ENCODE measurements at places on chromosomes 4 and X.

DNA sequence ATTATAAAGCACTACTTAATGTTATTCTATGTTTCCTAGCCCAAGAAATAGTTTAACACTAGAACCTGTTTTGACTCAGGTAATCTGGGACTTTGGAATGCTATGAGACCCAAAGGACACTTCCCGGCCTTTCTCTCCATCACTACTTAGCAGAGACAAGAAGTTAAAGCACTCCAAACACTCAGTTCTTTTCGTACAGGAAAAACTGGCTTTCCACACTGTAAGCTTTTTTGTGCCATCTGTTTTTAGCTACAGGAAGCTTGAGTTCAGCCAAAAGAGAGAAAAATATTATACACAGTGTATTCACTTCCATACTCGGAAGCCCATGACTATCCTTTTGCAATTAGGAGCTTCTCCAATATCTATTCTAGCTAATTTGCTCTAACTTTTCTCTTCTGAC, 7.9 kb upstream of the FGF13 start:
- no peak for DNase-seq

DNA sequence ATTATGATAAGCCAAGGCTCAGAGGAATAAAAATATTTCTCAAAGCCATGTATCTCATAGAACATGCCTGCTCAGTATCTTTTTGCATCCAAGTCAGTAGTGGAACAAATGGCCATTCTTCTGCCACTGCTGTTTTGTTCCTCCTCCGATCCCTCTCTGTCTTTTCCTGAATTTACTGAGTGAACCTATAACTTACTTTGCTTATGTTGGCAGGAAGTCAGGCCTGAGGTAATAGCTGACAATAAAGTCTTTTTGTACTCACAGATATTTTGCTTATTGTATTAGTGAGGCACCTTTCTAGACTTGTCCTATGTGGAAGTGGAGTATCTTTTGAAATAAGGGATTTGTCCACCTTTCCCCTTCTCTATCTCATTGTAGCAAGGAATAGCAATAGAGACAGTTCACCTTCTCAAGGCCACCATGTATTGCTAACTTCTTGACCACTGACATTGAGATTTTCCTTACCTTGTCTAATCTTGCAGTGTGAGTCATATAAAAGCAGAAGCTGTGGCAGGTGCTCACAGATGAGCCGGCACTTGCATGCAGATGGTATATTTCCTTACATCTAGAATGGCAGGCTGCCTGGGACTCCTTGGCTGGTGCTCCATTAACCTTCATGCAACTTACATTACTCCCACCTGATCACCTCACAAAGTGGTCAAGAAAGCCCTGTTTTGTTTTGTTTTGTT, 68.2 kb downstream of the AGTR2 start:
- DNase-seq = no peak

DNA sequence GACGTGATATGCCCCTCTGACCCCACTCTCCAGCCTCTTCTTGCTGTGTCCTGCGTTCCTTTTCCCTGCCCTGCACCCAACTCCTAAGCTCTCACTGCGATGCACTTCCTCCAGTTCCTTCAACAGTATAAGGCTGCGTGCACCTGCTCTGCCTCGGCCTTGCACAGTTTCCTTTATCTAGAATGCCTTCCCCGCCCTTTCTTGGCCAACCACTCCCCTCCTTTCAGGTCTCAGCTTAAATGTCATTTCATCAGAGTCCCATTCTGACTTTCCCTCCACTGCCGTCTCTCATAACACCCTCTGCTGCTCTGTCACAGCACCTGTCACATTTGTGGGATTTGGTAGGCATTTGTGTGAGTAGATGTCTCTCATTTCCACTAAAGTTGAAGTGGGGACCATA, 58.4 kb upstream of the NEIL3 start:
- no peak for DNase-seq

- DNase-seq = no peak
These were observed 7.5 kb downstream of the DAPP1 start for GRCh38 chr4:99824070-99824599.

DNA sequence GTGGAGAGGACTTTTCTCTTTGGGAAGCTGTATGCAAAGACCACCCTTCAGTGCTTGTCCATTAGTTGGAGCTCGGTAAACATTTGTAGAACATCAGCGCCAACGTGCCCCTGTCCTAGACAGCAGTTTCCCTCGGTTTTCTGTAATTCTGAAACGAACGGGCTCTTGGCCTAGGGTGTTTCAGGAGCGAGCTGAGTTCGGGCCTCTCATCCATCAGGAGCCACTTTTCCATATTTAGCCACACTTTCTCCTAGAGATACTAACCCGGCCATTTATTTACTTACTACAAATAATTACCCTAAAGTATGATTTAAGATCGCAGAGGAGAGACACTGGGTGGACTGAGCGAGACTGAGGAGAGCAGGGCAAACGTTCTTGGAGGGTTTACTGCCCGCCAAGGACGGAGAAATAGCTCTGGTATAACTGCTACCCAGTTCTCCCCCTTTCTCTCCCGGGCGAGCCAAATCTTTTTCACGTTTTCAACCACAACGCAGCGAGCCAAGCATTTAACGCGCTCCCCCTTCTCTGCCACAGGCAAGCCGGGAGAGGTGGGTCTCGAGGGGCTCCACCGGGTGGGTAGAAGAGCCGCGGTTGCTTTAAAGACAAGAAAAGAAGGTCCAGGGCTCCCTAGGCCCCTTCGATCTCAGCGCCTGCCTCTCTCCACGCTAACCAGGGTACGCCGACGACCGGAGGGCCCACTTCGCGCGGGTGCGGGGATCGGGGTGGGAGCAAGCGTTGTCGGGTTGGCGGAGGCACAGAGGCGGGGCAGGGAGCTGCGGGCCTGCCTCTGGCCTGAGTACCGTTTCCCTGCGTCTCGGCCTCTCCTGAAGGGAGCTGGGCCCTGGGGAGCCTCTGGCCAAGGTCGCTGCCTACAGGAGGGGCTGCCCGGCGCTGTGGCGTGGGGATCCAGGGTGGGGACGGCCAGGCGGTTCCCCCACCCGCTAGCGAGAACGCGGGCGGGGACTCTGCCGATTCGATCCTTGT, 10.8 kb upstream of the PITX2 start:
- no peak for DNase-seq

GRCh38 chr4:34422472-34423175, 1821.7 kb downstream of the ARAP2 start:
- no peak for DNase-seq

GRCh38 chr4:5165420-5166369, 114.4 kb downstream of the STK32B start:
- DNase-seq = no peak

DNA sequence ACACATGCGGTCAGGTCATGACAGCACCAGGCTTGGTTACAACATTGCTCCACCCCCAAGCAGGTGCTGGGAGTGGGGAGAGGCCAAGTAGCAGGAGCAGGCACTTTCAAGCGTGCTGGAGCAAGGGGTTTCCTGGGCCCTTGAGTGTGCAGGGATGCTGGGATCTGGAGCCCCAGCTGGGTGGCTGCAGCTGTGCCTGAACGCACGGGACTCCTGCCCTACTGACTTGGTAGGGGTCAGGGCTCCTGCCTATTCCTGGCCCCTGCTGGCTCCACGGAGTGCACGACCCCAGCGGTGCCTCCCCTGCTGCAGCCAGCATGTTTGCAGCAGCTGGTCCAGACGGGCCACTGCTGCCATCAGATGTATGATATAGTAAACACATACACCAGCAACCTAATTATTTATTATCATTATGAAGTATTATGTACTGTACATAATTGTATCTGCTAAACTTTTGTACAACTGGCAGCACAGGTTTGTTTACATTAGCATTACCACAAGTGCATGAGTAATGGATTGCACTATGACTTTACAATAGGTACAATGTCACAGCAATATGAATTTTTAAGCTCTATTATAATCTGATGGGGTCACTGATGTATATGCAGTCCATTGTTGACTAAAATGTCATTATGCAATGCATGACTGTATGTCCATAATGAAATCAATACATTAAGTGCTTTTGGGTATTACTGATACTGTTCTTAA, 620.6 kb downstream of the RAPGEF2 start:
- DNase-seq = no peak

DNA sequence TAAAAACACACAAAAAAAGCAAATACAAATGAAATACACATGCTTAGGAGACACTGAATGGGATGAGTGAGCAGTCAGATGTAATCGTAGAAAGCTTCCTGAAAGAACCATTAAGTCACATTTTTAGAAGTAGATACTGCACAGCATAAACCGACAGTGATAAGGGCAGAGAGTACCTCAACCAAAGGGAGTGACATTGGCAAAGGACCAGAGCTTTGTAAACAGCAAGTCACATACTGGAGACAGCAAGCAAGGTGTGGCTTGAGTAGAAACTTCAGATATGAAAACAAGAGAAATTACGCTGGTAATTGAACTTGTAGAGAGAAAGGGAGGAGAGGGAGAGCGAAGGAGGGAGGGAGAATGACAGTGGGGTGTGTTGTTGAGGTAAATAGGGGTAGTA, 92.0 kb downstream of the CHRDL1 start:
- no peak for DNase-seq

DNA sequence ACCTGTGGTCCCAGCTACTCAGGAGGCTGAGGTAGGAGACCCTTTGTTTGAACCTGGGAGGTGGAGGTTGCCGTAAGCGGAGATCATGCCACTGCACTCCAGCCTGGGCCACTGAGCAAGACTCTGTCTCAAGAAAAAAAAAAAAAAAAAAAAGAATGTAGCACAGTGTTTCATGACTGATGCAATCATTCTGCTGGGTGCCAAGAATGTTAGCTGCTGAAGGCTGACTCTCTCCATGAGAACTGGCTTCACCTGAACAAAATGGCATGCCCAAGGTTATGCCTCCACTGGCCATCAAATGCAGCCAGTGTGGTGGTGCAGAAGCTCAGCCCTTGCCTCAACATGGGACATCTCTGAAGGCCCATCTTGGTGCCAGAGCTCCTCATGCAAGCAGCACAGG, 412.1 kb downstream of the ADAM29 start:
- no peak for DNase-seq

- DNase-seq = no peak
These were observed 47.4 kb upstream of the IL21 start for GRCh38 chr4:122668241-122668640.

GRCh38 chr4:107711831-107712230, 8.2 kb downstream of the PAPSS1 start:
- no peak for DNase-seq

- no peak for DNase-seq
These were observed 192.9 kb downstream of the ARHGAP10 start for GRCh38 chr4:147924604-147925412.
